Esophagus muscularis mucosa (tissue), 4 donors: ENCODE measurements at places on chromosomes 7 and 10.

GRCh38 chr7:1345796-1346755 is 113.2 kb downstream of the MICALL2 start:
- DNase-seq, result no peak

- no peak for DNase-seq
Observed at GRCh38 chr10:99341248-99341647, 12.1 kb downstream of the CNNM1 start.

GRCh38 chr7:128053023-128053422 is 21.8 kb upstream of the LRRC4 start:
- no peak for DNase-seq

- no peak for DNase-seq
Observed at GRCh38 chr10:93397020-93397419, 85.1 kb downstream of the MYOF start.

- DNase-seq, result peak; percentile 91
Observed at GRCh38 chr10:119030421-119031250, 1.1 kb downstream of the NANOS1 start.

GRCh38 chr7:151658778-151659177 is 139.1 kb upstream of the RHEB start:
- no peak for DNase-seq

GRCh38 chr7:91226411-91226810 is 37.8 kb upstream of the FZD1 start:
- no peak for DNase-seq

DNA sequence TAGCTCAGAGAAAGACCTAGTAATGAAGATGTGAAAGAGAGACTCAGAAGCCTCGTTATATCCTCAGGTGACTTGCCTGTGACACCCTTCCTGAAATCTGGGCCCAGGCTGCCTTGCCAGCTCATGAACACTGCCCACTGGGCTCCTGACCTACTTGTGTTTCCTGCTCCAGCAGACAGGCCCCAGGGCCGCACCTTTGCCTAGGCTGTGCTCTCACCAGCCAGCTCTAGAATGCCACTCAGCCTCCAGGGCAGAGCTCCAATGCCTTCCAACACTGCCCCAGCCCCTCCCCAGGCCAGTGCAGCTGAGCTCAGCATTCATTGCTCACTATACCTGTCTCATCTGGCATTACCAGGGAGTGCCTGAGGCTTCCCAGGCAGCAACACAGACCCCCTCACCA is 94.3 kb downstream of the DLG5 start:
- DNase-seq, result no peak

GRCh38 chr7:88243345-88243909 is 23.6 kb upstream of the SRI start:
- DNase-seq, result no peak

GRCh38 chr7:47292832-47293309 is 289.0 kb downstream of the TNS3 start:
- peak; percentile 42 for DNase-seq

DNA sequence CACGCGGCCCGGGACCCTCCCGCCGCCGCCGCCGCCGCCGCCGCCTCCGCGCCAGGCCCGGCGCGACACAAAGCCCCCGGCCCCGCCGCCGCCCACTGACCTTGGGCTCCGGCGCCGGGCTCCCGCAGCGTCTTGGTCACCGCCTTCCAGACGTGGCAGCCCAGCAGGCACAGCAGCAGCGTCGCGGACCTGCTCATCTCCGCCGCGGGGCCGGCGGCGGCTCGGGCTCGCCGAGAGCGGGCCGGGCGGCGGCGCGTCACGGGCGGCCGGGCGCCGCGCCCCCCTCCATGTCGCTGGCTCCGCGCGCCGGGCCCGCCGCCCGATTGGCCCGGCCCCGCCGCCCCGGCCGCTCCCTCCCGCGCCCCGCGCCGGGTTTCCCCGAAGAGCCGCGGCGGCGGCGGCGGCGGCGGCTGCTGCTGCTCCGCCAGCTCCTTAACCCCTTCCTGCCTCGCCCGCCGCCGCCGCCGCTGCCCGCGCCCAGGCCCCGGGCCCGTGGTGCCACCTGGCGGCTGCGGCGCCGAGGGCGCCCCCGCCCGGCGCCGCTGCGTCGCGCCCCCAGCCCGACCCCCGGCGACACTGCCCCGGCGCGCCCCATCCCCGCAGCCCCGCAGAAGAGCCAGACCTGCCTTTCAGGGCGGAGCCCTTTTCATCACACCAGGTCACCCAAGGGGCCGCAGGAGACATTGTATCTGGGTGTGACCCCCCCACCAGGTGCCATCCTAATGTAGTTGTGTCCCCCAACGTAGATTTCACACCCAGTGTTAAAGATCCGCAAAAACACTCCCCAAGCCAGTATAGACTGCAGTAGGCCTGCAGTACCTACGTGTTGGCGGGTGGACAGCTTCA is at the start of gene FAM171A1:
Gene FAM171A1, minus strand, starts transcription at position 434 of the 846 bp plus-strand sequence. Its CDS starts 237 bp downstream, at position 197.
- no peak for DNase-seq

GRCh38 chr10:98414932-98415730 is at the start of gene PYROXD2:
PYROXD2 (minus strand) TSS chr10:98415182; CDS start chr10:98415135, 47 bp downstream.
- peak; percentile 96 for DNase-seq

GRCh38 chr10:88209837-88210561 is 346.6 kb downstream of the PTEN start:
- DNase-seq, result no peak

- peak; percentile 95 for DNase-seq
Observed at GRCh38 chr7:873367-874002, 2.9 kb upstream of the GET4 start.

GRCh38 chr7:80618096-80618495 is 20.3 kb upstream of the CD36 start:
- DNase-seq, result no peak

GRCh38 chr10:31896968-31897384 is 31.7 kb downstream of the ARHGAP12 start:
- DNase-seq, result no peak

DNA sequence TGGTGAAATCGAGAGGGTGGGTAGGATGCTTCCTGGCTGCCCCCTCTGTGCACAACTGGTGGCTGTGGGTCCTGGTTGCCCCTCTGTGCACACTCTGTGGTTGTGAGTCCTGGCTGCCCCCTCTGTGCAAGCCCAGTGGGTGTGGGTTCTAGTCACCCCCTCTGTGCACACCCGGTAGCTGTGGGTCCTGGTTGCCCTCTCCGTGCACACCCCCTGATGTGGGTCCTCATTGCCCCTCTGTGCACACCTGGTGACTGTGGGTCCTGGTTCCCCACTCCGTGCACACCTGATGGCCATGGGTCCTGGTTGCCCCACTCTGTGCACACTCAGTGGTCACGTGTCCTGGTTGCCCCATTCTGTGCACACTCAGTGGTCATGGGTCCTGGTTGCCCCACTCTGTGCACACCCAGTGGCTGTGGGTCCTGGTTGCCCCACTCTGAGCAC is 20.3 kb upstream of the RET start:
- DNase-seq, result no peak

DNA sequence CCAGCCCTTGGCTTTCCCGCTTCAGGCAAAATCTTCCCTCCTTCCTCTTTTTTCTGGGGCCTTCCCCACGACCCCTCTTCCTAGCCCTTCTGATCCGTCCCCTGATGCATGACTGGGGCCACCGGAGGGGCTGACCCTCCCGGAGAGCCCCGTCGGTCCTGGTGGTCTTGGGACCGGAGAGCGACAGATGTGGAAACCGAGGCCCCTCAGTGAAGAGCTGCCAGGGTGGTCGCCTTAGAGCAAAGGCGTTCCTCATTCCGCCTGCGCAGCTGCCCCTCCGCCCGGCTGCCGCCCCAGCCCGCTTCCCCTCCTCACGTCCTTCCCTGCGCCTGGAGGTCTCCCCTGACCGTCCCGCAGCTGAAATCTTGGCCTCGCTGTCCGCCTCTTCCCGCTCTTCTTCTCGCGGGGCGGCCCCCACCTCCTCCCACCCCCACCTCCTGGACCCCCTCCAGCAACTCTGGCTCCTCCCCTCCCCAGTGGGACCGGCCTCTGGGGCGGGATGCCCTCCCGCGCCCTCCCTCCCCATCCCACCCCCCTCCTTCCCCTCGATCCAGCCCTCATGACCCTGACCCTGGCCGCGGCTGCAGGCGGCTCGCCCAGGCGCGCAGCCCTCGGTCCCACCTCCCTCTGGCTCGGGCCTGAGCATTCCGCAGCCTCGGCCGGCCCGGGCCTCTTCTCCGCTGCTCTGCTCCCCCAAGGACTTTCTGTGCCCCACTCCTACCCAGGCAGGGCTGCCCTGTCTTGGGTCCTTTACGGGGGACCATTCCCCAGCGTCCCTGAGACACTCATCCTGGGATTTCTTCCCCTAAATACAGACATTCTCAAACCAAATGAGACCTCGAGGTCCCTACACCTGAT is at the start of gene RARRES2:
Gene RARRES2, minus strand, starts transcription at position 367 of the 858 bp plus-strand sequence. CDS start 1,020 bp downstream, outside the sequence.
- no peak for DNase-seq

GRCh38 chr10:101773923-101774588 is 1.9 kb downstream of the FGF8 start:
- no peak for DNase-seq

- no peak for DNase-seq
Observed at GRCh38 chr7:30904561-30904960, 7.1 kb upstream of the AQP1 start.

- DNase-seq, result no peak
Observed at GRCh38 chr7:13628239-13629001, 361.0 kb downstream of the ETV1 start.

- DNase-seq, result no peak
Observed at GRCh38 chr7:32115831-32116230, 45.6 kb upstream of the PDE1C start.

DNA sequence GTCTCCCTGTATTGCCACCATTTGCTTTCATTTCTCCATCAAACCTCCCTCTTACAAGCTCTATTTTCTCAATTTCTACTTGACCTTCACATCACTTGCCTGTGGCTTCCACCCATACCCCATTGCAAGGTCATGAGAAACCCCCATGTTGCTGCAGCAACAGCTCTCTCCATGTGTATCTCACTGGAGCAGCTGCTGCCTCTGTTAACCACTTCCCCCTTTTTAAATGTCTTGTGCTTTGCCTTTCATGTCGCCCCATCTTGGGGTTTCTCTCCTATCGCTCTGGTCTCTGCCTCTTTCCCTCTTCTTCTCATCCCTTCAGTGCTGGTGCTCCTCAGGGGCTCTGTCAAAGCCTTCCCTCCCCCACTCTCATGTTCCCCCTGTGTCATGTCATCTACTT is 148.8 kb downstream of the CHN2 start:
- DNase-seq, result no peak

DNA sequence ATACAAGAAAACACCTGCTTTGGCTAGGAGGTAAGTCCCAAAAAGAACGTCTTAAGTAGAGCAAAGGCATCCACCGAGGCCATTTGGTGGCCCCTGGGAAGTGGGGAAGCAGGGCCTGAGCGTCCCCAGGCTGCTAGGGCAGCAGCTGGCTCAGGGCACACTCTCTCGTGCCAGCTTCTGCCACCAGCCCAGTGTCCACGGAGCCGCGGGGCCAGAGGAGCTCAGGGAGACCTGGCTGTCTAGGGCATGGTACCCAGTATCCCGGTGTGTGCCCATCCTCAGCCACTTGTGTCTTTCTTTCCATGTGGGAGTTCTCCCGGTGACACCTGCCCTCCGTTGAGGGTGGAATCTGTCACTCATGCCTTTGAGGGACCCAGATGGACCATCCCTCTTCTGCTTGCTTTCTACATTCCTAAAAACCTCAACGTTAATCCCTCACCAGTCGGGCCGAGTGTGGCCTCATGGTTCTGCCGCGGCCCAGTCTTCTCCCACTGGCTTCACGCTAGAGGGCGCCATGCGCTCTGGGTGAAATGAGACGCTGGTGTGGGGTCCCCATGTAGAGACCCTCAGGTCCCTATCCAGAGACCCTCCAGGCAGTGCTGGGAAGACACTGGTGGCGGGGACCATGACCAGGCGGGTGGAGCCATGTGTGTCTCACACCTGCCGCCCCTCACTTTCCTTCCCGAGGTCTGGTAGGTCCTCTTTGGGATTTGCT is 9.5 kb upstream of the AP5Z1 start:
- DNase-seq, result no peak

DNA sequence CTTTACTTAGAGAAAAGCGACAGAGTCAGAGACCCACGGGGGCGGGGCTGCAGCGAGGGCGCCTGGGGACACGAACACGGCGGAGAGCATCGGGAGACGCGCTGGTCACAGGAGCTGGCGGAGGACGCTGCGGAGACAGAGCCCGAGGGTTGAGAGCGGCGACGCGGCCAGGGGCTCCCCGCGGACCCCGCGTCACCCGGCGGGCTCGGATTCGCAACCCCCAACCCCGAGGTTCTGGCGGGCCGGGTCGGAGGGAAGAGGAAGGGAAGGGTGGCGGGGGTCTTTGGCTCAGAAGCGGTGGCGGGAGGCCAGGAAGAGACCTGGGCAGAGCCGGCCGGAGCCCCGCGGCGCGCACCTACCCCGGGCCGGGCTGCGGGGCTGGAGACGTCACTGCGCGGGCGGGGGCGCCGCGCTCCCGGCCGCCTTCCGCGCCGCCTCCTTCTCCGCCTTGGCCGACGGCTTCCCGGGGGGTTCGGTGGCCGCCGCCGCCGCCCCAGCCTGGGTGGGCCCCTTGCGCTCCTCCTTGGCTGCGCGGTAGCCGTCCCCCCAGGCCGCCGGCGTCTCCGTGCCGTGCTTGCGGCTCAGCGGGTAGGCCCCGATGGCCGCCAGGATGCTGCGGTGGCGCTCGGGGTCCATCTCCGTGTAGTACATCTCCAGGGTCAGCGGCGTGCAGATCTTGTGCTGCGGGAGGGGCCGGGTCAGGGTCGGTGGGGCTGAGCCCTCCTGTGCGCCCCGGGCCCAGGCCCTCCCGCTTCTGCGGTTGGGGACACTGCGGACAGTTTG is 11.1 kb downstream of the CALY start:
- no peak for DNase-seq

GRCh38 chr10:100976906-100977305 is 7.6 kb downstream of the SEMA4G start:
- DNase-seq, result no peak

- DNase-seq, result no peak
Observed at GRCh38 chr7:78437118-78437517, 638.5 kb downstream of the PHTF2 start.

DNA sequence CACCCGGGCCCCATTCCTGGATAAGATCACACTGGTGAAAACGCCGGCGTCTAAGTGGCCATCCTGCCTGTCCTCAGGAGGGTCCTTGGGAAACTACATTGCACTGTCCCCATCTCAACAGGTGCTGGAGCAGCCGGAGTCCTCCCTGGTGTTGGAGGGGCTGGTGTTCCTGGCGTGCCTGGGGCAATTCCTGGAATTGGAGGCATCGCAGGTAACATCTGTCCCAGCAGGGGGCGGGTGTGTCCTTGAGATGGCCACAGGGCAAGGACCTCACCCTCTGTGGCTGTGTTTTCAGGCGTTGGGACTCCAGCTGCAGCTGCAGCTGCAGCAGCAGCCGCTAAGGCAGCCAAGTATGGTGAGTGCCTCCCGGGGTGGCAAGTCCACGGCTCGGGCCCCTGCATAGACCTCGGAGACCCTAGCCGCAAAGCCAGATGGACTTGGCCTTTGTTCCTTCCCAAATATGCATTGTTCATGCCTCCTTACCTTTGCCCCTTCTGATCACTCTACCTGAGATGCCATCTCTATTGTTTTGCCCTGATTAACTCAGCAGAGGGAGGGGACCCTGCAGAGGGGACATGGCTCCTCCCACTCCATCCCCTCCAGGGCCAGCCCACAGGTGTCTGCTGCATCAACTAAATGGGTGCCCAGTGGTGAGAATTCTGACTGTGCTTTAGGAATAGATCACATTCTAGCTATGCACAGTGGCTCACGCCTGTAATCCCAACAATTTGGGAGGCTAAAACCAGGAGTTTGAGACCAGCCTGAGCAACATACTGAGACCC is 23.8 kb downstream of the ELN start:
- no peak for DNase-seq
